ENCODE measurements at places on chromosomes 4 and X.

GRCh38 chrX:97210501-97210900, 326.8 kb downstream of the RPA4 start:
- no peaks in the 10 kb centered on the region for H3K4me1 ChIP-seq
- no peaks in the 10 kb centered on the region for H3K36me3 ChIP-seq
- no peak overlapping the region for H3K4me3 ChIP-seq
- DNase-seq = no peak

- no peak overlapping the region for H3K4me3 ChIP-seq
- peak; percentile 42 for DNase-seq
- H3K4me1 ChIP-seq = no peaks in the 10 kb centered on the region
- H3K27me3 ChIP-seq = no peaks in the 10 kb centered on the region
- H3K36me3 ChIP-seq = no peaks in the 10 kb centered on the region
- no peak overlapping the region for H3K27ac ChIP-seq
These were observed 147.2 kb upstream of the DKK2 start for GRCh38 chr4:107183155-107183774.

- H3K27ac ChIP-seq = no peak overlapping the region
- no peak for DNase-seq
- H3K36me3 ChIP-seq = no peaks in the 10 kb centered on the region
- H3K27me3 ChIP-seq = no peaks in the 10 kb centered on the region
- no peak overlapping the region for H3K4me3 ChIP-seq
- H3K4me1 ChIP-seq = no peaks in the 10 kb centered on the region
These were observed 78.0 kb downstream of the GUCY2F start for GRCh38 chrX:109403922-109404321.

DNA sequence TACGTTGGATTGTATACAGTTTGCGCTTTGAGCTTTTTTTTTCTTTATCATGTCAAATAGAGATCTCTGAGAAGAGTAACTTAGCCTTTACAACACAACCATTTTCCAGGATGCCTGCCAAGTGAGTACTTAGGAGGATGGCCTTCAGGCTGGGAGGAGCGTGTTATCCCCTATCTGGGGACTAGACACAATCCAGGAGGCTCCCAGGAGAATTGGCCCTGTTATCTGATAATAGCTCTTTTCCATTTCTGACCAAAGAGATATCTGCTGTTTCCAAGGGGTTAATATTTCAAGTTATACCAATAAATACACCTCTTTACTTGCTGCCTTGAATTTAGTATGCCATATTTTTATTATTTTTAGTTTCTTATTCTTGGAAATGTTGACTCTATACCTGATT, 169.5 kb upstream of the SMARCAD1 start:
- no peaks in the 10 kb centered on the region for H3K4me1 ChIP-seq
- H3K36me3 ChIP-seq = no peaks in the 10 kb centered on the region
- H3K4me3 ChIP-seq = no peak overlapping the region
- H3K27me3 ChIP-seq = no peaks in the 10 kb centered on the region
- no peak overlapping the region for H3K27ac ChIP-seq
- DNase-seq = no peak

- no peaks in the 10 kb centered on the region for H3K36me3 ChIP-seq
- H3K4me1 ChIP-seq = 0 out of 2 replicates have a peak, but pooled peaks cover 6% of the 10 kb centered on the region
- DNase-seq = no peak
- H3K4me3 ChIP-seq = no peak overlapping the region
- no peaks in the 10 kb centered on the region for H3K27me3 ChIP-seq
- no peak overlapping the region for H3K27ac ChIP-seq
These were observed 59.4 kb upstream of the ARSJ start for GRCh38 chr4:114038762-114039387.

DNA sequence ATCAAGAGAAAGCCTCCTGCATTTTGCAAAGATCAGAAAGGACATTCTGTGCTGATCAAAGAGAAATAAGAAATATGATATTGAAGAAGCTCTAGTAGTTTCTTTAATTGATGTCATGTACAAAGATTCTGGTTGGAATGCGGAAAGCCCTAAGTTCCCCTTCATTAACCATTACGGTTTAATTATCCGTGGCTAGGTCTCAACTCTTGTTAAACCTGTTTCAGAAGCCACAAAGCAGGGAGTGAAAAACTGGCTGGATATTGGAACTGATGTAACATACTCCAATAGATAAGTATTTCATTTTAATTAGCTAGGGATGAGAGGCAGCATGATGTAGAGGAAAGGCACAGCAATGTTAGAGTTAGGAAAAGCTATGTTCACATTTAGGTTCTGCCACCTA, 55.7 kb downstream of the SPANXN3 start:
- no peaks in the 10 kb centered on the region for H3K27me3 ChIP-seq
- no peak overlapping the region for H3K27ac ChIP-seq
- H3K36me3 ChIP-seq = no peaks in the 10 kb centered on the region
- no peaks in the 10 kb centered on the region for H3K4me1 ChIP-seq

DNA sequence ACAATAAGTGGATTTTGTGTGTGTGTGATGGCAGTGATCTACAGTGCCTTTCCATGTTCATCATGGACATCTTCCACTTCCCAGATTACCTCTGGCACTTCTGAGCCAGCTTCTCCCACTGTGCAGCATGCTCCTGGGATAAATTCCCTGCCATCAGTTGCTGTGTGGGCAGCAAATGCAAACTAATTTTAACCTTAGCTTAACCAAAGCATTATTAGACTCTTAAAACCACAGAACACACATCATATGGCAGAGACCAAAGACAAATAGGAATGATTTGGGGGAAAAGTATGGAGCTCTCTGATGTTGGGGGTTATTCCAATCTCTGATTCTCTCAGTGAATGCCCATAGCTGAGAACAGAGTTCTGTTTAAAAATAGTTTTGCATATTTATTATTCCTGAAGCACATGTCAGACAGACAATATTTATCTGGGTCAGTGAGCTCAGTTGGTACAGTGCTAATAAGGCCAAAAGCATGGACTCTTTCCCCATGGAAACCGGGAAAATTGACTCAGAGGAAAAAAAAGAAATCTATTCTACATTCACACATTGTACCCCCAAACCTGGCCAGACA, 567.4 kb downstream of the IQCM start:
- DNase-seq = no peak
- no peak overlapping the region for H3K4me3 ChIP-seq
- no peaks in the 10 kb centered on the region for H3K4me1 ChIP-seq
- no peaks in the 10 kb centered on the region for H3K27me3 ChIP-seq
